Small intestine (tissue), 16 donors: ENCODE measurements at places on chromosomes 3 and 15. TPM values are rescaled to one million over a fixed set of nuclear protein-coding genes. Genes with fewer than 3 reads are reported as not detected.
A peak's percentile ranks its signal among the peaks of the same experiment; 100 is the strongest.

- no peak for DNase-seq
- H3K4me3 ChIP-seq, result no peak overlapping the region
- H3K36me3 ChIP-seq, result peaks cover 51% of the 10 kb centered on the region
- H3K27ac ChIP-seq, result peak overlapping the region; percentile 21
These were observed 14.9 kb upstream of the ULK3 start for GRCh38 chr15:74857671-74858368.

ESYT3 gene
- polyA plus RNA-seq, result 0.31 TPM

- peak overlapping the region; percentile 11 for H3K27ac ChIP-seq
- no peaks in the 10 kb centered on the region for H3K36me3 ChIP-seq
- H3K4me1 ChIP-seq, result peaks cover 3% of the 10 kb centered on the region
- H3K27me3 ChIP-seq, result no peaks in the 10 kb centered on the region
- DNase-seq, result peak; percentile 95
These were observed 30.0 kb downstream of the NBEAL2 start for GRCh38 chr3:47009225-47010110.

- no peaks in the 10 kb centered on the region for H3K36me3 ChIP-seq
- no peaks in the 10 kb centered on the region for H3K27me3 ChIP-seq
- H3K4me1 ChIP-seq, result no peaks in the 10 kb centered on the region
- DNase-seq, result no peak
- H3K4me3 ChIP-seq, result no peak overlapping the region
These were observed 96.7 kb downstream of the TP63 start for GRCh38 chr3:189727898-189728297.

MUSTN1 gene
- 3.4 TPM for polyA plus RNA-seq

DNA sequence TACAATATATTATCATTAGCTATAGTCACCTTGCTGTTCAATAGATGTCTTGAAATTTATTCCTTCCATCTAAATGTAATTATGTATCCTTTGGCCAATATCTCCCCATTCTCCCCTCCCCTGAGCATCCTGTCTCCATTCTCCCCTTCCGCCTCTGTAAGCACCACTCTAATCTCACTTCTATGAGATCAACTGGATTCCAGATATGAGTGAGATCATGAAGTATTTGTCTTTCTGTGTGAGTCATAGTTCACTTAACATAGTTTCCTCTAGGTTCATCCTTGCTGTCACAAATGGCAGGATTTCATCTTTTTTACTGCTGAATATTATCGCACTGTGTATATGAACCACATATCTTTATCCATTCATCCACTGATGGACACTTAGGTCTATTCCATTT, 148.8 kb upstream of the NDN start:
- H3K4me1 ChIP-seq, result no peaks in the 10 kb centered on the region
- no peaks in the 10 kb centered on the region for H3K27me3 ChIP-seq
- no peak for DNase-seq
- H3K27ac ChIP-seq, result no peak overlapping the region
- no peaks in the 10 kb centered on the region for H3K36me3 ChIP-seq

DNA sequence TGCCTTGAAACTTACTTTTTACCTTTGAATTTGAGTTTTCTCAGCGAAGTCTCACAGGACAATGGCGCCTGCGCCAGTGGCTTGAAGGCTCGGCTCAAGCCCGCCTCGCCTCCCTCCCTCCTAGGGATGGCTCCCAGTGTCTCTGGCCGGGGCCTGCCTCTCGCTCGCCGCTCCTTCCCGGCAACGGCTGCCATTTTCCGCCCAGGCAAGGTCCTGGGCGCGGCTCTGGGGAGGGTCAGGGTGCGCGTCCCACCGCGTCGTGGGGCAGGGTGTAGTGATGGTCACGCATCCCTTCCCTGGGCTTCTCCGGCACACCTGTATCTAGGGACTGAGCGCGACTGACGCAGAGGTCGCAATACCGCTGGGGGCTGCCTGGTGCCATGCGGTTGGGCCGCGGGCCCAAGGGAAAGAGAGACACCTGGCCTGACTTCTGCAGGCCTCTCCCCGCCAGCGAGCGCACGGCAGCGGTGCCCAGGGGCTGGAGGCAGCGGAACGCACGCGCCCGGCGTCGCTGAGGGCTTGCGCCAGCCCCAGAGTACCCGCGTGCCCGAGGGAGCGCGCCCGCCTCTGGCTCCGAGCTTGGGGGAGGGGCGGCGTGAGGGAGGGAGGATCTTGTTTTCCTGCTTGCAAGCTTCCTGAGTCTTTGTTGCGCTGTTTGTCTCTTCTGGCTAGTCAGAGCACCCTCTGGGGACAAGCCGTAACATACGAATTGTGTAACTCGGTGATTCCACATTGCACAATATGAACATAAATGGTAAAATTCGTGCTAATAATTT, 20.7 kb upstream of the FEM1B start:
- H3K4me3 ChIP-seq, result peak overlapping the region; percentile 51
- peak overlapping the region; percentile 96 for H3K27ac ChIP-seq
- H3K27me3 ChIP-seq, result no peaks in the 10 kb centered on the region
- peak; percentile 94 for DNase-seq
- no peaks in the 10 kb centered on the region for H3K36me3 ChIP-seq

DCLK3 gene
- polyA plus RNA-seq, result 0.27 TPM

- H3K4me3 ChIP-seq, result no peak overlapping the region
- no peaks in the 10 kb centered on the region for H3K4me1 ChIP-seq
- H3K27me3 ChIP-seq, result no peaks in the 10 kb centered on the region
- no peak overlapping the region for H3K27ac ChIP-seq
These were observed 285.6 kb downstream of the GRM7 start for GRCh38 chr3:7146529-7146928.

BOC gene
- polyA plus RNA-seq, result 4.0 TPM
